Activated CD8-positive, alpha-beta memory T cell treated with anti-CD3 and anti-CD28 coated beads for 4 hours (primary cell): ENCODE measurements at places on chromosomes 1 and 21.

DNA sequence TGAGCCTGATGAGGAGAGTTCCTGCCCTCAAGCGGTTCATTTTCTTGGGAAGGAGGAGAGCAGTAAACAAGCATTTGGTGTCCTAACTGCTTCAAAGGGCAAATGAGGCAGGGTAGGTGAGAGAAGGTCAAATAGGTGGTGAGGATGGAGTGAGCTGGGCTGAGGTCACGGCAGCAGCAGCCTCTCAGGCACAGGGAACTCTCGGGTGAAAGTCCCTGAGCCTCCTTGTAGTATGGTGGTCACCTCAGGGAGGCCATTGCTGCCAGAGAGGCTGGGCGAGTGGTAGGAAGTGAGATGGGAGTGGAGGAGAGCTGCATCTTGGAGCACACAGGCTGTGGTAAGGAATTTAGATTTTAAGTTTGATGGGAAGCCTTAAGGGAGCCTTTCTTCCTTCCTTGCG, 4.0 kb downstream of the ADARB1 start:
- no peak for DNase-seq

DNA sequence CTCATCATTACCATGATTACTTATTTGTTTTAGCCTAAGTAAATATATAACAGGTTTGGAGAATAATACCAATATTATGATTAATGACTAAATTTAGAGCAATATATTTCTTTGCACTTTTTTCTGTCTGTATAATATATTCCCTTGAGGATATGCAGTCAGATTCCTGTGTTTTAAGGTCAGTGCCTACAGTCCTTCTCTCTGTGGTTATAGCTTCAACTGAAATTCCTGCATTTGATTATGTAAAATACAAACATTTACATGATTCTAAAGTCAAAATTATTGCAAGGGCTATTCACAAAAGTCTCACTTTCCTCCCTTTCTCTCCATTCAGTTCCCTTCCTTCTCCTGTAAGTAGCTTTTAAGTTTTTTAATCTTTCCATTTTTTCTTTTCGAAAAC, 142.9 kb upstream of the COL6A1 start:
- DNase-seq = no peak

- no peak for DNase-seq
These were observed 23.1 kb upstream of the USP25 start for GRCh38 chr21:15706696-15707095.

GRCh38 chr1:229147072-229147471, 123.8 kb upstream of the RAB4A start:
- DNase-seq = no peak

GRCh38 chr1:46131712-46132528, 509 bp downstream of the PIK3R3 start:
- no peak for DNase-seq
